COR-L47 (cell line): ENCODE measurements at places on chromosomes 6 and 20.
A peak's percentile ranks its signal among the peaks of the same experiment; 100 is the strongest.

- peak; percentile 34 for DNase-seq
Measured at GRCh38 chr6:108123946-108124345, 41.9 kb upstream of the NR2E1 start.

DNA sequence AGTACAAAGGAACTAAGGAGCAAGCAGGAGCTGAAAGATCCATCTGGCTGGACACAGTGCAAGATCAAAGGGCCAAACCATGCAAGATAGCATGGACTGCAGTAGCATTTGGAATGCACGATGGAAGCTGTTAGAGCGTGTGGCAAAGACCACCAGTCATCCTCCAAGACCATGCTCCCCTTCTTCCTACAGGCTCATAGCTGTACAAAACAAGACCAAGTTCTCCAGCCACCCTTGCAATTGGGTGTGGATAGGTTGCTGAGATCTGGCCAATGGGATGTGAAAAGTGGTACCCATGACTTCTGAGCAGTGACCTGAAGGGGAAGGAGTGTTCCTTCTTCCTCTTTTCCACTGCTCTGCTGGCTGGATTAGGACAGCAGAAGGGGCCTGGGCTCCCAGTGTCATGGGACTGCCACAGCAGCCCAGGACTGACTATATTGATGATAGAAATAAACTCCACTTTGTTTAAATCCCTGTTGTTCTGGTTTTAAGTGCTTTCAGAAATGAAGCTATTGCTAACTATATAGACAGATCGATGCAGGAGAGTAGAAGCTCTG is 64.9 kb downstream of the SLC22A23 start:
- no peak for DNase-seq

DNA sequence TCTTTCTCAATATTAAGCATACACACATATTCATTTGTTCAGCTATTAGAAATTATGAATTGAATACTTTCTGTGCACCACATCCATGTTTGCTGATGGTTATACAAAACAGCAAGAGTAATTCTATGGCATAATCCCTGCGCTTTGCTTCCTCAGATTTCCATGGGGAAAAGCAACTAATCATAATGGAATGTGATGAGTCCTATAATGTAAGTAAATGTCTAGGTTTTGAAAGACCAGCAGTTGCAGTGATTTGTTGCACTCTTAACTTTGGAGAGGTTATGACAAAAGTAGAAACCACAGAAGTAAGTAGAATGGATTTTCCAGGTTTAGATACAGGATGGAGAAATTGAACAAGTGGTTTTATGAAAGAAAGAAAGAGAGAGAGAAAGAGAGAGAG is 652.1 kb downstream of the CBLN4 start:
- DNase-seq, result no peak

- no peak for DNase-seq
Measured at GRCh38 chr6:106966229-106966628, 8.3 kb downstream of the CD24 start.

DNA sequence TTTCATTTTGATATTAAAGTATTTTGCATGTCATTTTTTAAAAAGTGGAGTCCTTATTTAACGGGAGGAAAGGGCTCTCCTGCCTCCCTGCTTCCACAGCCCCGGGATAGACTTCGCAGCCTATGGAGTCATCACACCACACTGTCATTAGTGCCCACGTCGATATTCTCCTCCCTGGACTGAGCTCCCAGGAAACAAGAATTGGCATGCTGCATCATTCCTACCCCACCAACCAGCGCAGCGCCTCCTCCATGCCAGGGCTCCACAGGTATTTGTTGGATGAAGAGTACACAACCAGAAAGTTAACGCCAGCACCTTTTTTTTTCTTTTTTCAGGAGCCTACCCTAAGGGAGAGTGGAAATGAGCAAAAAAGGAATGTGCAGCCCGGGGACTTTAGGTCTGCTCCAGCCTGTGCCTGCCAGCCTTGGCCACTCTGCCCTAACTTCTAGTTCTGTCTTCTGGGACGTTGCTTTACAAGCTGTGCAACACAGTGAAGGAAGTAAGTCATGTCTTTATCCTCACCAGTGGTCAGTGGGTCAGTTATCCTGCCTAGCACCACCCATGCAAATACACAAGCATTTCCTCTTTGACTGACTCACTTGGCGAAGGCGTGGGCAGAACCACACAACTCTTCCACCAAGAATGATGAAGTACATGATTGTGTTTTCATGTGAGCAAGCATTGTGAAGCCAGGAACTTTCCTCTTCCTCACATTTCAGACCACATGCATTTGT is 180.7 kb upstream of the UST start:
- DNase-seq, result no peak
